Effector memory CD8-positive, alpha-beta T cell (primary cell): ENCODE measurements at places on chromosomes 1 and 21.

DNA sequence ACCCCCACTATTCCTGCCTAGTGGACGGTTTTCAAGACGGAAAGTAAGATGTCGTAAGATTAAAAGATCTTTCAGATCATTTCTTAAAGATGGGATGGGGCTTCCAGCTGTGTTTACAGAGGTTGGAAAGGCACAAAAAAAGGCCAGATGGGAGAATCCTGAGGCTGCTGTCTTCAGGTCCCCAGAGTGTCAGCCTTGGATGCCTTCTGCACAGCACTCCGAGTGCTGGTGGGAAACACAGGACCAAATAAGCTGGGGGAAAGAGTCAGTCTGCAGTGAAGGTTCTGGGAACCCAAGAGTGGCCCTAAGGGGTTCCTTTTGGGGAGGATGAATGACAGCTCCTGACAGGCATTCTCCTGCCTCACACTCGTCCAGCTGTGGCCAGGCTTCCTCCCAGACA lies 96.5 kb downstream of the COLGALT2 start:
- DNase-seq = no peak

DNA sequence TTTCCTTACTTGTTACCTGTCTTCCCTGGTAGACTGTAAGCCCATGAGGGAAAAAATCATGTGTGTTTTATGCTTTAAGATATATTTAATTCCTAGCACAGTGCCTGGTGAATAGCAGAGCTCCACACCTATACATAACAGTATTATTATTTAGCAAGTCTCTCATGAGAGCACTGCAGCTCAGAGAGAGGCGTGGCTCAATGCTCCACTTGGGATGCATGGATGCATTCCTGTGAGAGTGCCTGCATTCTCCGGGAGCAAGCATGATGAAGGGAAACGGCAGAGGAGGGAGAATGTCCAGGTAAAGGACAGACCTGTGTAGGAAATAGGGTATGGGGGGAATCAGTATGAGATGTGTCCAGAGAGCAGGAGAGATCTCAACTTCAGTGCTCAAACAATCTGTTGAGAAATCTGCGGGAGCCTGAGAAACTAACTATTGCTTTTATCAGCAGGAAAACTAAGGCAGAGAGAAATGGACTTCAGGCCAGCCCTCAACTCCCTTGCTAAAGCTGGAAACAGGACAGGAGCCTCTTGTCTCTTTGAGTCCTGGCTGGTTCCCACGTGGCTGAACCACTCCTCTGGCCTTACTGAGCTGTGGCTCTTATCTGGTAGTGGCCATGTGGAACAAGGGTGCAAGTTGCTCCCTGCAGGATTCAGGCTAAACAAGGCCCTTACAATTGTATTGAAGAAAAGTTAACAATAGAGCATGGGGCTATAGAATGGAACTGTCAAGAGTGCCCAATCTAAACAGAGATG lies 113.1 kb downstream of the KCNN3 start:
- no peak for DNase-seq

- no peak for DNase-seq
Measured at GRCh38 chr1:225453797-225454648, 26.2 kb upstream of the LBR start.

DNA sequence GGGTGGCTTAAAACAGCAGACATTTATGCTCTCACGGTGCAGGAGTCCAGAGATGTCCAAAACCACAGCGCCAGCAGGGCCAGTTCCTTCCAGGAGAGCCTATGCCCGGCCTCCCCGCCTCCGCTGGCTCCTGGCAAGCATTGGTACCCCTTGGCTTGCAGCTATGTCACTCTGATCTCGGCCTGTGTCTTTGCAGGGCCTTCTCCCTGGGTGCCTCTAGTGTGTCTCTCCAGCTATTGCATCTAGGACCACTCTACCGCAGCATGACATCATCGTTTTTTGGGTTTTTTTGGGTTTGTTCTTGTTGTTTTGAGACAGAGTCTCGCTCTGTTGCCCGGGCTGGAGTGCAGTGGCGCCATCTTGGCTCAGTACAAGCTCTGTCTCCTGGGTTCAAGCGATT lies 197.6 kb upstream of the VAMP3 start:
- DNase-seq = no peak

DNA sequence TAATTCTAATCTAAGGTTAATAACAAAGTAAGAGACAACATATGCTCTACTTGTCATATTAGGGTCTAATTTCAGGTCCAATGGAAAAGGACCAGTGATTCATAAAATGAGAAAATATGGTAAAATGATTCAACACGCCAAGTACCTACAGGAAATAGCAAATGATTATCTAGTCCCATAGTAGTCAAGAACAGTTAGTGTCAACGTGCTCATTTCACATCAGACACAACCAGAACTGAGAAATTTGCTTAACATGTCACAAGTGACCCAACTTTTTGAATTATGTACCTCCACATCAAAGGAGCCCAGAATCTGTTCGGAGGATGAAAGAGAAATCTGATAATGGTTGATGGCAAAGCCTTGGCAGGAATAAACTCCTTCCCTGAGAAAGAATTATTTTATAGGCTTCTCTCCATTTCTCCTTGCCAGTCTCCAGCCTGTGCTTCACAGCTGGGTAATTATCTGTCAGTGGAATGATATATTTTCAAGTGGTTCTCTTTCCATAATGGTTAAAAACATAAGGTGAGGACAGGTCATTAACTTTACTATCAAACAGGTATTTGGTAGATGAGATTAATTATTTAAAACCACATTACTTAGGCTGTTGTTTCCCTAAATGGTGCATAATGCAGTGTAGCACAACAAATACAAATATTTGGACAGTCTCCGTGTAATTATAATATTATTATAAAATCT lies 83.2 kb downstream of the APP start:
- no peak for DNase-seq

- peak; percentile 40 for DNase-seq
Measured at GRCh38 chr1:9455487-9456234, 83.6 kb upstream of the SLC25A33 start.
